ENCODE measurements at places on chromosomes 13 and 19.

DNA sequence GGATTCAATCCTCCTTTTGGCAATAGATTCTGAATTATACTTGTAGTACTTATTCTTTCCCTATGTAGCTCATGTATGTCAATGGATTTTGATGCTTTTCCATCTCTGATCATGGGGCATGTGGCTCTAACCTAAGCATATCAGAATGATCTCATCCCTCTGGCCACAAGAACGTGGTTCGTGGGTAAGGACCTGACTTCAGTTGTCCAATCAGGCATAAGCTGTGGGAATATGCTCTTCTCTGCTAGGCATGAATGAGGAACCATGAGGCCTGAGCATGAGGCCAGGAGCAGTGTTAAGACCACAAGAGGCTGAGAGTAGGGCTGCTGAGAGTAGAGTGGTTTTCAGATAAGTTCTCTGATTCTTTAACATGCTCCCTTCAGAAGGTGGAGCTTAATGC is 292.4 kb upstream of the TSHZ3 start:
- DNase-seq, result no peak

GRCh38 chr13:73991384-73991783 is 142.8 kb downstream of the KLF12 start:
- no peak for DNase-seq

GRCh38 chr19:38913958-38914357 is 2.0 kb upstream of the CCER2 start:
- DNase-seq, result no peak

DNA sequence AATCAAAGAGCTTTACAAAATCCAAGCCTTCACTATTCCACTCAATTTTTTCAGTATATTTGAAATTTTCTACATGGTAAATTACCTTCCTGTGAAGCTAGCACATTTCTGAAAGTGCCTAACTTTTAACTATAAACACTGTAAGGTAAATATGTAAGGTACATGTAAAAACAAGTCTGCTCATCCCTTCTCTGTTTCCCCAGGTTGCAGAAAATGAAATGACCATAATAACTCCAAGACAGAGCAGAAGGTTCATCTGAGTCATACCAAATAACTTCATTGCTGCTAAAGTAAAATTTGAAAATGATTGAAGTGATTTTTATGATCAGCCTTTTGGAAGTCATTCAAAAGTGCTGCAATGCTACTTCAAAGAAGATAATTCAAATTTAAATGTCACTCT is 28.6 kb downstream of the FGF14 start:
- no peak for DNase-seq

DNA sequence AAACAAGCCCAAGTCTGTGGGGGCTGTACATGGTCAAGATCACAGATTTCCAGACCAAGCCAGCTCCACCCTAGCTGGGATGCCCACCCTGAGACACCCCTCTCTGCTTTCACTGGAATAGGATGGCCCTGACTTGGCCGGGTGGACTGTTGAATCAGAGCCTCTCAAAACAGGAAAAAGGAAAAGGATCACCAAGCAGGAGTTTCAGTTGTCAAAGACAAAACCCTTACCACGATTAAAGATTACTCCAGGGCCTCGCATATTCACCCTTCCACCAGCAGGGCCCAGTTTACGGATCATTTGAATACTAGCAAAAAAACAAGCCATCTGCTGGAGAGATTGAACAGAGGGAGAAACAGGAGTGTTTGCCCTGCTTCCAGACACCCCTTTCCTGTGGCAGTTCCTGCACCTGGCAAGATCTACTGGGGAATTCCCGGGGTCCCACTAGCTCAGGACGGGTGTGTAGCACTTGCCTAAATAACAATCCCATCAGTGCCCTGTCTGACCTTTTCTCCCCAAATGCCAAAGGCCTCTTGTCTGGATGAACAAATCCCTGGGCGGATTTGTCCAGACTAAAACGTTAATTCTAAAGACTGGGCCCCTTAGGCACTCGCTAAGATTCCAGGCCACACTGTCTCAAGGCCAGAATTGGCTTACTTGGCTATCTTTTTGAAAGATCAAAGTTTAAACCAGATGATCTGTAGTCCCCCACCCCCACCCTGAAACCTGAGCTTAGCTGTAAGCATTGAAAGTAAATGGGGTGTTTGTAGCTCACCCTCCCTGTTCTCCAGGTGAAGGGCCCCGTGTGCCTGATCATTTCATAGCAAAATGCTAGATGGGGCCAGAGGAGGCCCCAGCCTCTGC is 38.4 kb downstream of the ACTN4 start:
- no peak for DNase-seq

DNA sequence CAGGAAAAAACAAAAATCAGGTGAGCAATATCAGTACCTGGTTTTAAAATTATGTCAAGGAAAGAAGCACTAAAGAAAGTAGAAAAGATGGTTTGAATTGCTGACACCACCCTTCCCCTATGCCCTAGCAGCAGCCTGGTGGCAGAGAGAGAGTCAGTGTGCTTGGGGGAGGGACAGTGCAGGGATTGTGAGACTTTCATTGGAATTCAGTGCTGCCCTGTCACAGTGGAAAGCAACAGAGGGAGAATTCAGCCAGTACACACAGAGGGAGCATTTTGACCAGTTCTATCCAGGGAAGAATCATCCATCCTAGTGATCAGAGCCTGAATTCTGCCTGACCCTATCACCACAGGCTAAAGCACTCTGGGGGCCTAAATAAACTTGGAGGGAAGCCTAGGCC is 222.4 kb upstream of the PCDH17 start:
- DNase-seq, result peak; percentile 9

DNA sequence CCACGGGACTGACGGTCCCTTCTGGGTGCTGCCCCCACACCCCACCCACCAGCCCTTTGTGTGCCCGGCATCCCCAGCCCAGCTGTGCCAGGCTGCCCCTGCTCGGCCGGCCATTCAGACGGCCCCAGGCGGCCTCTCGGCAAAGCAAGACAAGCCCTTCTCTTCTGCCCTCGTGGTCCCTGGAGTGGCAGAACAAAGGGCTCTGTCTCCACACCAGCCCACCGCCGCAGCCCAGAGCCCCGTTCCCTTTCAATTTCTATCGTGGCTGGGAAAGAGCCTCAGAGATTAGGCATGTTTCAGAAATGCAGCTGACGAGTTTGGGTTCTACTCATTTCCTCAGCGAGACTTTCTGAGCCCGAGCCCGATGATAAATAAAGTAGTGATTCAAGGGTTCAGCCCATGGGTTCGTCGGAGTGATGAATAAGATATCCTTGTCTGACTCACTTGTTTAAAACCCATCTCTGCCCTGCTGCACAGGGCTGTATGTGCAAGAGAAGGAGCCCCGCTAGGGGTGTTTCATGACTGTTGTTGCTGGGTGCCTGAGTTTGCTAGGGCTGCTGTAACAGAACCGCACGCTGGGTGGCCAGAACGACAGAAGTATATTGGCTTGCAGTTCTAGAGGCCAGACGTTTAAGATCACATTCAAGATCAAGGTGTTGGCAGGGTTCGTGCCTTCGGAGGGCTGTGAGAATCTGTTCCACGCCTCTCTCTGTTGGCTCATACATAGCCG is 4.3 kb downstream of the MYO9B start:
- no peak for DNase-seq

DNA sequence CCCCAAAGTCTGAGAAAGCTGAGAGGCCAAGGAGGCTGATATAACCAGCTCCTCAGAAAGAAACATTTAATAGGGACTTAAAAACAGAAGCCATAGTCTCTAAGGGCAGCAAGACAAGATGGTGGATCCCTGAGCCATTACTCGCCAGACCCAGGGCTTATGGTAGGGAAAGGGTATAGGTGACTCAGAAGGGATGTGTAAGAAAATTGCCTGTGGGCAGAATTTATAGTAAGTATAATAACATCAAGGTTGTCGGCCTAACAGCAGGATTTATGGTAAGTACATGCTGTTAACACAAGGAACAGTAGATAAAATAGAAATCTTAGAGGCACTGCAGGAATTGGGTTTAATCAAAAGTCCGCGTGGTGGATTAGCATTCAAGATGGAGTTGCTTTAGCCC is 14.7 kb downstream of the KBTBD6 start:
- DNase-seq, result no peak

GRCh38 chr19:7440188-7440975 is 48.5 kb downstream of the PEX11G start:
- DNase-seq, result no peak

DNA sequence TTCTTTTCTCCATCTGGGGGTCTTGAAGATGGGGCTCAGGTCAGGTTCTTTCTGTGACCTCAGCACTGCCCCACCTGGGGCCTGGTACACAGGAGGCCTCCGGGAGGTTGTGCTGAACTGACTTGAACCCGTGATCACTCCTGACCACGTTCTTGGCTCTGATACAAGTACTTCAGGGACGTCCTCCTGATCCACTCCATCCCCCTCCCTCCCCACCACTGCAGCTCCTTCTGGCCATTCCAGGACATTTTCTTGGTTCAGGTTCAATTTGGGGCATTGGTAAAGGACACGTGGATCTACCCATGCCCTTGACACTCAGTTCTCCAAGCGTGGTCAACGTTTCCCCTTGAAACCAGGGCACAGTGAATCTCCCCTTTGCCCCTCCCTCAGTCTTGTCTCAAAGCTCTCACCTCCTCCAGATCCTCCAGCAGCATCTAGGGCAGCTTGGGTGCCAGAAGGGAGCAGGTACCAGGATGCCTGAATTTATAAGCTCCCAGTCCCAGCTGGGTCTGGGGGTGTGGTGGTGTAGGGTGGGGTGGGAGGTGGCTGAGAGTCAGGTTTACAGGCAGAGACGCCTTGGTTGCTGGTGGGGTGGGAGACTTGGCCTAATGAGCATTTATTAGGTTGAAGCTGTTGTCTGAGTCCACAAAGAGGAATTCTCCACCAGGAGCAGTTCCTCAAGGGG is at the start of gene KLK15:
TSS of gene KLK15 (minus strand) at position 458 of the 685 bp plus-strand sequence. CDS start 2,082 bp downstream, outside the sequence.
- DNase-seq, result no peak

DNA sequence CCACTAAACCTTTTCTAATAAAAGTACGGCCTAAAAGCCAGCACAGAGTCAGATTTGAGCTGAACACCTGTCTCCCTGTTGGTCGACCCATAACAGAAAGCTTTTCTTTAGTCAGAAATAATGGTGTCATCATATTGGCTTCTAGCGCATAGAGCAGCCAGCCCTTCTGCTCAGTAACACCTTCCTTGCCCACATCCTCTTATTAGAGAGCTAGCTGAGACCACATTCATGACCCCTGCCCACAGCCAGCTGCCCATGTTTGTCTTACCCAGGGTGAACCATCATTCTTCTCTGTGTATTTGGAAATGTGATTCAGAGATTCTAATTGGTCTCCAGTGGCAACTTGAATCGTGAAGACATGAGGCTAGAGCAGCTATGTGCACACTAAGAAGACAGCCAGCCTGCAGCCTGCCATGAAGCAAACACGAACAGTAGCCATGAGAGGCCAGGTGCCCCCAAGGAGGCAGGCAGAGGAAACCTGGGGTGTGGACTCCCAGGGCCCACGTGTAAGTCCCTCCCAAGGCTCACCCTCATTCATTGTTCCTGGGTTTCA is 82.3 kb upstream of the PDCD5 start:
- DNase-seq, result no peak

- DNase-seq, result no peak
Measured at GRCh38 chr19:39426170-39426569, 9.6 kb downstream of the RPS16 start.

DNA sequence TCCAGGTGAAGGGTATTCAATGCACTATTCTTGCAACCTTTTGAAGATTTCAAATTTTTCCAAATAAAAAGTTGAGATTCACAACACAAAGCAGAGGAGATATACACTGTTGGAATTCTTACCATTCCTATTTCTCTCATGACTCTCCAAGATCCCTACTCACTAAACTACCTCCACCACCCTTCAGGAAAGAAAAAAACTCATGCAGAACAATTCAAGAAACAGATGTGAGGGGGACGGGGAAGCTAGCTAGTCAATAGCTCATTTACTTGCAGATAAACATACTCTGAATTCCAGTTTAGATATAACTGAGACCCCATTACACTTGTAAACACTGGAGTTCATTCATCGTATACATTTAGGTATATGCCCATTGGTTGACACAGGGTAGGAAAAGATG is 90.0 kb upstream of the SERP2 start:
- DNase-seq, result no peak

- no peak for DNase-seq
Measured at GRCh38 chr19:14871619-14872230, 14.2 kb downstream of the OR7A17 start.

DNA sequence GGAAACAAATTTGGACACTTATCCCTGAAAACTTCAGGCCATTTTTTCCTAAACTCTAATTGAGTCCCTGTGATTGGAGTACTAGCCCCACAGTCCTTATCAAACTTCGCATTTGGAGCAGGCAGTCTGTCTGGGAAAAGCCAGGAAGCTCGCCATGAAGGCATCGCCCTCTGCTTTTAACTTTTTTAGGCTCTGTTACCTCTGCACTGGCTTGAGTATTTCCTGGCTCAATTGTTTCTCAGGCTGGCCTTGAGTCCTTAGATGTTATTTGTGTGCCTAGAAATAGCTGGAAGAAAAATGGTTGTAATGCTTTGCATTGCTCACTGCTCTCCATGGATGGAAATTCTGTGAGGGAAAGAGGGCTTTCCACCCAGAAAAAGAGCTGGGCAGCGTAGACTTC is 24.2 kb downstream of the ACTN4 start:
- no peak for DNase-seq

DNA sequence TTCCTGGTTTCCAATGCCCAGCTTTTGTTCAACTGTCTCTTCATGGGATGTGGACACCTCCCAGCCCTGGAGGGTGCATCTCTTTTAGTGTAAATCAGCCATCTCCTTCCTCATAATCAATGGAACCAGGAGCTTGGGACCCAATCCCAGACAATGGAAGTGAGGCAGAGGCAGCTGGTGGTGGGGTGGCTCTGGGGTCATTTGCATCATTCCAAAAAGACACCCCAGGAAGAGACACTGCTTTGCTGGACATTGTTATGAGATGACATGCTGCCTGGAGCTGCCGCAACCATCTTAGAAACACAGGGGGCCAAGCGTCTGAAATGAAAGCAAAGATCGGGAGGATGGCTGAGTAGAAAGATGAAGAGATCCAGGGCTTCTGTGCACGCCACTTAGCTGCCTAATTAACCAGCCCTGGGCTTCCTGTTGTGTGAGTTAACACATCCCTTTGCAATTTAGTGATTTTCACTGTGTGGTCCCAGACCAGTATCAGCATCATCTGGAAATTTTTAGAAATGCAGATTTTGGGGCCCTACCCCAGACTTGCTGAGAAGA is 36.1 kb downstream of the IRS2 start:
- no peak for DNase-seq

DNA sequence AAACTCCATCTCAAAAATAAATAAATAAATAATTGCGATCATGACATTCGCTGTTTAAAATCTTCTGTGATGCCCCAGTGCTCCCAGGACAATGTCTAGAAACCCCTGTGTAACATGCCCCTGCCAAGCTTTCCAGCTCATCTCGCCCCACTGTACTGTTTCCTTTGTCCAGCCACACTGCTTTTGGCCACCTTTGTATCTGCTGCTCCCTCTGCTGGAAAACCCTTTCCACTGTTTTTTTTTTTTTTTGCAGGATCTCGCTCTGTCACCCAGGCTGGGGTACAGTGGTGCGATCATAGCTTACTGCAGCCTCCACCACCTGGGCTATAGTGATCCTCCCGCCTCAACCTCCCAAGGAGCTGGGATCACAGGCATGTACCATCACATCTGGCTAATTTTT is 7.5 kb downstream of the PLAUR start:
- DNase-seq, result no peak

DNA sequence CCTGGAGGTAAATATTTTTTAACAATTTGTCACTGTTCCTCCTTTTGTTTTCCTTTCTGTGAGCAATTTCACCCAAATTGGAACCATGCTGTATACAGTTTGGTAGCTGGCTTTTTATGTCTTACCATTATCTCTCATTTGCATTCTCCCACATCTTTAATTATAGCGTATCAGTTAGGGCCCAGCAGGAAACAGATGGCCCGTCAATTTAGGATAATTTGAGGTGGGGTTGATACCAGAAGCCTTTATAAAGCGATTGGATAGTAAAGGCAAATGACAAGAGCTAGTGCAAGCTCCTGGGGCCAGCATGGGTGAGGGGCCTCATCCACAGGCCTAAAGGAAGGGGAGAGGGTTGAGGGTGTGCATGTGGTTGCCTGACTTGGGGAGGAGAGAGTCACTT is 3.8 kb upstream of the IFNL4 start:
- DNase-seq, result no peak

All from iPS DF 6.9 (cell line).